ENCODE measurements at places on chromosomes 4 and X.
A peak's percentile ranks its signal among the peaks of the same experiment; 100 is the strongest.

DNA sequence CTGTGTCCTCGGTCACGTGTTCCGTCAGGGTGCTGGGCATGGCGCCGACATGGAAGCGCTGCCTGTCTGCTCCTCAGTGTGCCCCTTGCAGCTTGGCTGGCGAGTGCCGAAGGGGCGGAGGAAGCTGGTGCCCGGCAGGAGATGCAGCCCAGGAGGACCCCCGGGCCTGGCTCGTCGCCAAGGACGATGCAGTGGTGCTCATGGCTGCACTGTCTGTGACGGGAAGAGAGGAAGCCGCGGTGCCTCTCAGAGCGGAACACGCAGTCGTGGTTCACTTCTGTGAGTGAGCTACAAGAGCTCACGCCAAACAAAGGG is 38.1 kb downstream of the FGFRL1 start:
- DNase-seq: peak; percentile 35

DNA sequence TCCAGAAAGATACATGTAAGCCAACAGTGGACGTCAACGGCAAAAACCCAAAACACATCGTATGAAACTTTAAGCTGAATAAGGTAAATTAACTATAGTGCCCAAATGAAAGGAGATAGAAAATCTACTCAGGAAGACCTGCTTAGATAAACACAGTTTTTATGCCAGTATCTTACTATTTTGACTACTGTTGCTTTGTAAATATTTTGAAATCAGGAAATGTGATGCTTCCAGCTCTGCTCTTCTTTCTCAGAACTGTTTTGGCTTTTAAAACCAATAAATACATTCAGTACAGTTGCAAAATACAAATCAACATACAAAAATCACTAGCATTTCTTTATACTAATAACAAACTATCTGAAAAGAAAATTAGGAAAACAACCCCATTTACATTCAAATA is 83.8 kb downstream of the SMARCA5 start:
- no peak for DNase-seq

- DNase-seq: no peak
Observed at GRCh38 chr4:81460191-81460701, 11.5 kb downstream of the RASGEF1B start.

- peak; percentile 12 for DNase-seq
Observed at GRCh38 chr4:38673130-38673978, 9.4 kb downstream of the KLF3 start.

DNA sequence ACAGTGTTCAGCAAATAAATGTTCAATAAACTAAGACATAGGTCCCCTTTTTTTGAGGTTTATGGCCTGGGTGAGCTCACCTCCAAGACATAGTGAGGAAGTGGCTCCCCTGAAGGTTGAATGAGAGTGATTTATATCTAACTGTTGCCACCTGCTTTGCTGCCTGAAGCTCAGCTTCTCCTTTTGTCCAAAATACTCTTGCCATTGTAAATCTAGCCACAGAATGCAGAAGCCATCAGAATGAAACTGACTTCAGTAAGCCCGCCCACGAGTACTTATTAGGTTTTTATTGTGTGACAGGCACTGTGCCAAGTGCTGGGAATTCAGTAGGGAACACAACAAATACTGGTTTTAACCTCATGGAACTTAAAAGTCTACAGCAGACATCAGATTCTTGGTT is 18.0 kb downstream of the SPINK2 start:
- DNase-seq: peak; percentile 40

GRCh38 chr4:59818656-59819055 is 1381.5 kb upstream of the ADGRL3 start:
- no peak for DNase-seq

- no peak for DNase-seq
Observed at GRCh38 chrX:68935362-68935761, 106.5 kb downstream of the EFNB1 start.

GRCh38 chr4:153113061-153113837 is 91.0 kb upstream of the TRIM2 start:
- no peak for DNase-seq

All from DMS79 treated with DMSO at 0.1 percent for 48 hours (cell line).